Neural crest cell (in vitro differentiated cells): ENCODE measurements at places on chromosomes 13 and 19.

DNA sequence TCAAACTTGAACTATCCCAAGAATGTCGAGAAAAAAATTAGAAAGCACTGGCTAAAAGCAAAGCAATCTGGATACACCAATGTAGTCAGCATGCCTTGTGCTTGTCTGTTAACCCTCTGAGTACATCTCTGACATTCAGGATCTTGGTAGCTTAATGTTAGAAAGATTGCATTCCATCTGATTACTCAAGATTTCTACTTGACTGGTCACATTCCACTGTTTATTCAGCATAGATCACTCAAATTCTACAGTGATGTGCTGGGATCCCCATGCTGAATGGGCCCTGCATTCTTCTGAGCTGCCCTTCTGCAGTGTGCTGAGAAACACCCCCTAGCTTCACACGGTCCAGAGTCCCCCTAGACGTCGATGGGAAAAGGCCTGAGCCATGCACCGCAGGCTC, 295.4 kb upstream of the MAB21L1 start:
- no peak for DNase-seq

DNA sequence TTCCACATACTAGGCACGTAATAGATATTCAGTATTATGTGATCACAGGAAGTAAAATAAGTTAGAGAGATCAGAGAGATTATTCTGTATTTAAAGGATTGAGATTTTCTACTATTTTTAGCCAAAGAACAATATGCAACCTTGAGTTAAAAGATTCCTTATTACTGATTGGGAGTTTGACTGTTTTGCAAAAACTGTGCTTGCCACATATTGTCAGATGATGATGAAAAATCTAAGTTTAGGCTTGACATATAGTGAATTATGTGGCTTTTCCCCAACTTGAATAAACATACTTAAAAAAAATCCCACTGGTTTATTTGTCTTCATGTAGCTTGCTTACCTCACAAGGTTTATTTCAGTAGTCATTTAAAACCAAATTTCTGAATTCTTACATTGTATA, 194.4 kb downstream of the KCNRG start:
- no peak for DNase-seq

DNA sequence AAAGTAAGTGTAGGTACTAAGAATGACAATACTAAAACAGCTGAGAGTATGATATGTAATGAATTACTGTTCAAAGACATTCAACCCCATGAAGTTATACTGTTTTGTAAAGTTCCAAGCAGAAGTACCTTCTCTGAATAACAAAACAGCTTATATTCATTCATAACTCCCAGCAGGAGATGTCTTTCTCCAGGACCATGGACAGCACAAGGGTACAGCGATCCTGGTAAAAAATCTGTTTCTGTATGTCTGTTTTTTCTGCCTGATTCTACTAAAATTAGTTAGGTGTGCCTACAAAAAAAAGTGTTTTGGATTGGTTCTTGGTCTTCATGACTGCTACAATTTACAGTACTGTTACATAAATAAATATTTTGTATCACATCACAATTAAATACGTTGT, 172.5 kb upstream of the SLITRK5 start:
- DNase-seq, result peak; percentile 35

DNA sequence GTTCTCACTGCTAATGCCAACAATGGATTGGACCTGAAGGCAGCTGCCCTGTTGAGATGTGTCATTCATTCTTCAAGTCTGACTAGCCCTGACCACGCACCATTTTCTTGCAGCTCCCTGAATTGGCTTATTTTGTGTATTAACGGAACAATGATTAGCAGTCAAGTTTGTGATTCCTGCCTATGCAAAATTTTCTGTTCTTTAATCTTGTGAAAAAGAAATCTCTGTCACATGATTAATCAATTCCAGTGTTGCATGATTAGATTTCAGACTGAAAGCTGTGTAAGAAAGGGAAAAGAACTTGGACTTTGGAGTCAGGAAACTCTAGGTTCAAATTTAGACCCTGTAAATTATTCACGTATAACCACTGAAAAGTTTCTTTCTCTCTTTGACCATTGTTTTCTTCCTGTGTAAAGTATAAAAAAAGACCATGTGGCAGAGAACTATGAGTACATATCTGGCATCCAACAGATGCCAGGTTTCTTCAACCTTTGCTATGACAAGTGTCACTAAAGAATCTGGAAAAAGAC, 64.5 kb upstream of the SLC10A2 start:
- no peak for DNase-seq

DNA sequence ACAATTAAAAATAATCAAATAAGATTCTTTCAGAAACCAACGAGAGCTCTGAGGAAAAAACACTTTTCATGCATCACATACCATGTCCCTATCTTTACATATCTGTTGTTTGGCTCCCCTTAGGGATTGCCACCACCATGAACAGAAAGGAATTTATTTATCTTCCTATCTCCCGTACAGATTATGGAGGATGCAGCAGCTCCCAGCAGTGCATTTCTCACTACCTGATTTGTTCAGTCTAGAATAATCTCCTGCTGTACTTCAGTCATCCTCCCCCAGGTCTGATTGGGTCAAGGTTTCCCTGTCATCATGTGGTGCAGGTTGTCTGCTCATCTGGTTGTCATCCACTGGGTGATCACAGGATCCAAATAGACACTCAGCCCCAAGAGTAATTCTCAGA, 451.3 kb downstream of the OXGR1 start:
- DNase-seq, result no peak

DNA sequence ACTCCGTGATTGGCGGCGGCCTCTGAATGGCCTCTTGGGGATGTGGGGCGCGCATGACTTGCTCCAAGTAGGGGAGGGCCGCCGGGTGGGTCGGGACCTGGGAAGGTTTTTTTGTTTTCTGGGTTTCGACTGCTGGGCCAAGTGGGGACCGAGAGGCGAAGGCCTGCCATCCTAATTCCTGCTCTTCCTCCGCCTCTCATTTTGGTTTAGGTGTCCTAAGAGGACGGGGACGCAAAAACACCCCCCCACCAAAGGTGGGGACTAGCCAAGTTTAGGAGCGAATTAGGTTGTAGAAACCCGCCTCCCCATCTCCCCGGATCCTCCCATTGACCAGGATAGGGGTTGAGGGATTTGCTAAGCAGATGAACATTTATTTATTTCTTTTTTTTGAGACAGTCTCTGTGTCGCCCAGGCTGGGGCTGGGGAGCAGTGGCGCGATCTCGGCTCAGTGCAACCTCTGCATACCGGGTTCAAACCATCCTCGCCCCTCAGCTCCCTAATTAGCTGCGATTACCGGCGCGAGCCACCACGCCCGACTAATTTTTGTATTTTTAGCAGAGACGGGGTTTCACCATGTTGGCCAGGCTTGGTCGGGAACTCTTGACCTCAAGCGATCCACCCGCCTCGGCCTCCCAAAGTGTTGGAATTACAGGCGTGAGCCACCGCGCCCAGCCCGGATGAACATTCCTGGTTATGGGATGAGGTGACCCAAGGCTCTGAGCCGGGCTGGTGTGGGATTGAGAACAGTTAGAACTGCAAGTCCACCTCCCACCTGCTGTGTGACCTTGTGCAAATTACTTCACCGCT, 838 bp downstream of the PPP2R1A start:
- peak; percentile 2 for DNase-seq

GRCh38 chr19:47526798-47527197, 11.9 kb upstream of the NAPA start:
- no peak for DNase-seq

DNA sequence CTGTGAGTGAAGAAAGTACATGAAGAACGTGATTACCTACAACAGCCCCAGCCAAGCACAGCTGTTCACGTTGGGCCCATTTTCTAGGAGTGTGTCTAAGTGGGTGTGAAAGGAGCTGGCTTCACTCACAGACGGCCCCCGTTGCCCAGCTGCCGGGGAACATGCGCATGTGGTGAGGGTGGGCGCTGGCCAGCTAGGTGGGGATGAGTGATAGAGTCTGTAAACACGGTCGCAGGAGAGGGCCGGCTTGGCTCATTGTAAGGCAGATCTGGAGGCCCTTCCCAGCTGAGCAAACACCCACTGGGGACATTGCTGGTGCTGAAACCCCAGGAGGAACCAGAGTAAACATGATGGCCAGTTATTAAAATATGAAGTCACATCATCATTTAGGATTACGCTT, 160.5 kb downstream of the TEX29 start:
- no peak for DNase-seq

- no peak for DNase-seq
These were observed 17.7 kb upstream of the KLF5 start for GRCh38 chr13:73040968-73041596.

DNA sequence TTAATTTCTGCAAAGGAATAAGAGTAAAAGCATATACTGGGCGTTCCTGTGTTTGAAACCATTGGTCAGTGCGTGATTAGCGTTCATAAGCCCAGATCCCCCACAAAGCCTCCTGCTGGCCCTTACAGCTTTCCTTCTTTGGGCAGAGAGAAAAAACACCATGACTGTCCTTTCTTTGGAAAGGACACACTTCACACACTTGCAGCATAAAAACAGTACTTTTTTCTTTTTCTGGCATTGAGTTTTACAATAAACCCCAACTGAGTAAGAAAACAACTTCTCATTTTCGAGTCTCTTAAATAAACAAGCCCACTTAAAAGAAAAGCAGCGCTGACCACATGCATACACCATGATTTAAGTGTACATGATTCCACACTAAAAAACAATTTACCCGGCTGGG, 35.8 kb downstream of the SMAD9 start:
- no peak for DNase-seq

DNA sequence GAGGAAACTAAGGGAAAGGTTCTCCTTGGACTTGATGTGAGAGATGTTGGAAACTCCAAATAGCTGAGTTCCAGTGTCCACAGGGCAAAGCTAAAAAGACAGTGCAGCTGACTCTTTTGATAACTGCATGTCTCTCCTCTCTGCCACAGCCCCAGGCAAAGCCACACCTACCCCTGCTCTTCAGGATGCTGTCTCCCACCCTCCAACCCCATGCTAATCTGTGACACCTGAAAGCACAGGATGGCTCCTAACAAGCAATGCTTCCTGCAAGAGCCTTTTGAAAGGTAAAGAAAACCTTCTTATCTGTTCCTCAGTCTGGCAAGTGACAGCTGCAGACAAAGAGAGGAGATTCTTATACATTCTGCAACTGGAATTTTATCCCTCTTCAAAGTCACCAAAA, 14.5 kb downstream of the SLC46A3 start:
- DNase-seq, result no peak

DNA sequence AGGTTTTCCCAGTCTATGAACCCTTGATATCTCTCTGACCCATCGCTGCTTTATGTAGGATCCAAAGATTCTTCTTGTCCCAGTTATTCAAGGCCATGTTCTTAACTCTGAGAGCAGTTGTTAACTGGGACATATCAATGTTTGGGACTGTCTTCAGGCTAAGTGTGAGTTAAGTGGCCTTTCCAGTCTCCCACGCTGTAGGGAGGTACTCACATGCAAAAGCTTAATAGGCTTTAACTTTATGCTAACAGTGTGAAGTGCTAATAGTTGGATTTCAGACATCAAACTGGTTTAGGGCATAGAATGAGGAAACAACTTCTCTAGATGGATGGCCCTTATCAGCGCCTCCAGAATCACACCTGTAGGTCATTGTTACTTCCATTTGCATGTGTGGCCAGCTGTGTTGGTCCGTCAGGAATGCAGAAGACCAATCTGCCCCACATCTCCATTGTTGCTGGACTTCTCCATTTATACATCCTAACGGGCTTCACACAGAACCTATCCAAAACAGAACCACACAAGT, 104.7 kb upstream of the MBNL2 start:
- no peak for DNase-seq

DNA sequence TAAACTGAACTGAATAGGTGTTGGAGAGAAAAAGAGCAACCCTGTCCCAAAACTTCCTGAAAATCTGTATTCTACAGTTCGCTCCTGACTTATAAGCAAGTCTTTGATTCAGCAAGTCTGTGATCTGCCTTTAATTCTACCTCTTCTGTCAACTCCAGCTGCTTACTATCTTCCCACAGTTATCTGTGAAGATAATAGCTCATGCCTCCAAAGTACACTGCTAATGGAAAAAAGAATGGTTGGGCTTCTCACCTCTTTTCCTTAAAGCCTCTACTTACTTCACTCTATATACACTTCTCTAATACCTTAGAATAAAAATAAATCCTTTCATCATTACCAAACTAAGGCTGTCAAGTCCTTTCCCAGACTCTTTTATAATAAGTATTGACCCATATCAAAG, 391.5 kb upstream of the MIR17HG start:
- DNase-seq, result no peak

- no peak for DNase-seq
These were observed 35.6 kb upstream of the ZNF599 start for GRCh38 chr19:34808566-34808965.

DNA sequence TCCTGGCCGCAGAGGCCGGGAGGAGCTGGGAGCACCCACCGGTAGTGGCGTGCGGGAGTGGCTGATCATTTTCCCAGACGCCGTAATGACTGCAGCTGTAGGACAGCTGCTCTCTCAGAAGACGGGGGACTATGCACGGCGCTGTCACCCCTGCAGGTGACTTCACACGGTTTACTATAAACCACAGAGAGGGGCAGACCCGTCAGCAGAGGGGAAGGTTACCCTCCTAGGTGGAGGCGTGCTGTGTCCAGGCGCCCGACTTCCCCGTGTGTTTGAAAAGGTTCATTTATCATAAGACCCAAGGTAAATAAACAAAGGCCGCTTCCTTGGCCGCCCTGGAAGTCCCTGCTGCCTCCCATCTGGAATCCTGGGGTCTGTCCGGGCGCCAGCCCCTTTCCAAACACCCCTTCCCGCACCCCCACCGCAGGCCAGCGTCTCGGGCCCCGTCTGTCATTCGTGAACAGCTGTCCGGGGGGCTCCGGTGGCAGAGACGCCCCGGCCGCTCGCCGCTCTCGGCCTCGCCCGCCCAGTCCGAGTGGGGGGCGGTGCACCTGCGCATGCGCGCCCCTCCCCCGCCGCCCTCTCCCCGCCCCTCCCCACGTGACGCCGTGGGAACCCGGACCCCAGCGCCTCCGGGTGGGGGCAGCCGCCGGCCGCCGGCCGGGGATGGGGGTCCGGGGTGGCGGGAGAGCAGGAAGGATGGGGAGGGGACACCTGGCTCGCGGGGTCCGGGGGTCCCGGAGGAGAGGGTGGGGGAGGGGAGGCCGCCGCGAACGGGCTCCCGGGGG, 915 bp downstream of the SHC2 start:
- DNase-seq, result peak; percentile 63

DNA sequence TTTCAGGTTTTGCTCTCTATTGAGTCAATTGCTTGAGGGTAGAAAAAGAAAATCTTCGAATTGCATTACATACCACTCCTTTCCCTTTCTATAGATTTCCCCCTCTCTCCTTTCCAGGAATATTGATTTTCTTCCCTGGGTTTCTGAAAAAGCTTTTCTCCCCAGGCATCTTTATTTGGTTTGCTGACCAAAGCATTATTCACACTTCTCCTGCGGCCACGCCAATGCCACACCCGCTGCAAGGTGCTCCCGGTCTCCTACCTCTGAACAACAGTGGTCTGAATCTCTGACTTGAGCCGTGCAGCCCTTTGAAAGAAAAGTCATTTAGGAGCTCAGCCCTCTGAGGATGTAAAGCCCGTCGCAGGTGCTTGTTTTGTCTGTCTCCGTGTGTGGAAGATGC, 350.9 kb upstream of the TMTC4 start:
- DNase-seq, result no peak

GRCh38 chr19:54674021-54674617, 11.3 kb downstream of the LILRB4 start:
- no peak for DNase-seq
